ENCODE measurements at places on chromosomes 3 and 15. TPM values are rescaled to one million over a fixed set of nuclear protein-coding genes. Genes with fewer than 3 reads are reported as not detected.
A peak's percentile ranks its signal among the peaks of the same experiment; 100 is the strongest.

GRCh38 chr3:50338965-50339364, 1.7 kb downstream of the RASSF1 start:
- DNase-seq, result no peak
- H3K27me3 ChIP-seq, result no peaks in the 10 kb centered on the region
- peaks cover 49% of the 10 kb centered on the region for H3K4me1 ChIP-seq

GRCh38 chr15:58260205-58260724, 122.1 kb downstream of the AQP9 start:
- H3K4me3 ChIP-seq, result no peak overlapping the region
- peaks cover 10% of the 10 kb centered on the region for H3K4me1 ChIP-seq
- peaks cover 17% of the 10 kb centered on the region for H3K27me3 ChIP-seq
- H3K36me3 ChIP-seq, result no peaks in the 10 kb centered on the region
- no peak for DNase-seq

Gene TRPM1
- not detected for total RNA-seq

DNA sequence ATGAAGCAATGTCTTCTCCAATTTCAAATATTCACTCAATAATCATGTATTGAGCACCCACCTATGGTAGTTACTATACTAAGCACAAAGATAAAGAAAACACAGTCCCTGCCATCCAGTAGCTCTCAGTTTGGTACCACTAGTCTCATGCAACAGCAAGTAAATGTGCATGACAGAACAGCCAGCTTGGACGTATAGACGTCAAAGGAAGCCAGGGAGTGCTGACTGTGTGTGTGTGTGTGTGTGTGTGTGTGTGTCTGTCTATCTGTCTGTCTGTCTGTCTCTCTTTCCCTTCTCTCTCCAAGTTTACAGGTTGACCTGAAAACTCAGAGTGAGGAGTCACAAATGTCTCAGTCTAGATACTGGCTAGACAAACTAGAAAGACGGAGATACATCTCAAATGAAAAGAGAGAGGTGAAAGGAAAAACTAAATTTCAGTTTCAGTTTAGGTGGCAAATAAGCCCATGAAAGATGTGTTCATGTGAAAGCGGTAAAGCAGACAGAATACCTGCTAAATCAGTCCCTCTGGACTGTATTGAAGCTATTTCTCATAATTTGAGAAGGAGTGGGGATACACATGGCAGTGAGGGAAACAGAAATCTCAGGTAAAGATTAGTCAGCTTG, 141.1 kb upstream of the PTPRG start:
- no peak overlapping the region for H3K4me3 ChIP-seq
- no peak for DNase-seq
- peaks cover 12% of the 10 kb centered on the region for H3K4me1 ChIP-seq

Gene ZNF502
- 0.54 TPM for total RNA-seq

GRCh38 chr3:79125313-79125984, 642.3 kb downstream of the ROBO1 start:
- H3K27ac ChIP-seq, result no peak overlapping the region
- no peaks in the 10 kb centered on the region for H3K27me3 ChIP-seq
- DNase-seq, result no peak
- no peak overlapping the region for H3K4me3 ChIP-seq
- H3K36me3 ChIP-seq, result no peaks in the 10 kb centered on the region
- H3K4me1 ChIP-seq, result no peaks in the 10 kb centered on the region

DNA sequence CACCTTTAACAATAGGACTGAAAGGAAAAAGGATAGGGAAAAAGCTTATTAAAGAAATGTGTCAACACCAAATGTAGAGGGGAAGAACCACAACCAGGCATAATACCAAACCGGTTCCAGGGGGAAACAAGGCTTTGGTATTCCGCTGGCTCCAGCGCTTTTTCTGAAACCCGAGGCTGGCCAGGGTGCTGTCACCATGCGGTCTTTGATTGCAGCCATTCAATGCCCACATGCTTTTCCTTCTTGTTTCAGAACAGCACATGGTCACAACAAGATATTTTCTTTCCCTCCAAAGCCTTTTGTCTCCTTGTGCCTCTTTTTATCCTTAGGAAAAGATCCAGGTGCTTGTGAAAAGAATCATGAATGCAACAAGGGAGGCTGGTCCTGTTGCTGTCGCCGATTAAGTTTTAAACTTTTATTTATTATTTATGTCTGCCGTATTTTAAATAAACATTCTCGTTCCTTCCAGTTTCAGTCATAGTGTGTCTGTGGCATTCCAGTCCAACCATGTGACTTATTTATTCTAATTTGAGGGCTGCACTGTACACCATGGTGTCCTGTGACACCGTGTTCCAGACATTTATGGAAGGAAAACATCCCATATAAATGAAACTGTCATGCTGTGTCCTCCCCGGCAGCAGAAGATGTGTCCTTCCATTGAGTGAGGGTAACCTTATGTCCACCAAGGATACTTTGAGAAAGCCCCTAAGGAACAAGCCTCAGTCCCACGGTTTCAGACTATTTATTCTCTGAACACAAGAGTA, 41.1 kb downstream of the CCK start:
- no peak overlapping the region for H3K4me3 ChIP-seq
- no peaks in the 10 kb centered on the region for H3K4me1 ChIP-seq
- peaks cover 3% of the 10 kb centered on the region for H3K27me3 ChIP-seq
- peaks cover 15% of the 10 kb centered on the region for H3K36me3 ChIP-seq

DNA sequence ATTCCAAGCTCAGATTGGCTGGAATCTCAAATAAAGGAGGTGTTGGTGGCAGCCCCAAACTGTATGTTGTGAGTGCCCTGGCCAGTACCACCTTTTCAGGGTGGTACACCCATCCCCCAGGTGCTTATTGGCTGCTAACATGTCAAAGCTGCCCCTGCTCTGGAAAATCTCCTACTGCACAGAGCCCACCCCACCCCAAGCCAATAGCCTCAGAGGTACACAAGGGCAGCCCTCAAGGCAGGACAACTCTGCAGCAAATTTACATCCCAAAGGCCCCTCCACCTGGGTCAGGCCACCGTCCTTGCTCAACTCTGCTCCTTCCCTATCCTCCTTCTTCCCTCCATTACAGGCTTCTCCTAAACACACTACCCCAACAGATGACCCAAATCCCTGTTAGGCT, 37.1 kb upstream of the LYZL4 start:
- peaks cover 4% of the 10 kb centered on the region for H3K27me3 ChIP-seq
- H3K4me1 ChIP-seq, result no peaks in the 10 kb centered on the region
- no peak overlapping the region for H3K4me3 ChIP-seq
- H3K36me3 ChIP-seq, result no peaks in the 10 kb centered on the region
- no peak for DNase-seq
- H3K27ac ChIP-seq, result no peak overlapping the region

Gene GABRB3
- total RNA-seq, result not detected

DNA sequence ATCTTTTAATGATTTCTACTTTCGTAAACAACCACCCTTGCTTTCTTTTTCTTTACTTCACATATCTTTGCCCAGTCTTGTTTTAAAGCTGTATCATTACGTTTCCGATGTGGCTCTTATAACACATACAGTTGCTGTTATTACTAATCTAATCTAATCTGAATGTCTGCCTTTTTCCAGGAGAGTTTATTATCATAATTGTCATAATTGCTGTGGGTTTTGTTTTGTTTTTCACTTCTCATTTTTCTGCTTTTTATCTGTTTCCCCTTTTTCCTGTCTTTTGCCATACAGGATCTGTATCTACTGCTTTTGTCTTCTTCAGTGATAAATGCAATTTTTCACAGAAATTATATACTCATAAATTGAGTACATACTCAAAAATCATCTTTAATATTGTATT, 24.9 kb downstream of the HACL1 start:
- peaks cover 28% of the 10 kb centered on the region for H3K36me3 ChIP-seq
- no peak overlapping the region for H3K4me3 ChIP-seq
- H3K27me3 ChIP-seq, result no peaks in the 10 kb centered on the region
- H3K27ac ChIP-seq, result peak overlapping the region; percentile 1
- H3K4me1 ChIP-seq, result no peaks in the 10 kb centered on the region

- no peak overlapping the region for H3K4me3 ChIP-seq
- no peak overlapping the region for H3K27ac ChIP-seq
- no peaks in the 10 kb centered on the region for H3K36me3 ChIP-seq
- peaks cover 5% of the 10 kb centered on the region for H3K27me3 ChIP-seq
These were observed 44.6 kb upstream of the LRRC58 start for GRCh38 chr3:120393761-120394160.

GRCh38 chr15:68278595-68279405, 1.3 kb downstream of the FEM1B start:
- DNase-seq, result no peak
- H3K27me3 ChIP-seq, result no peaks in the 10 kb centered on the region
- peak overlapping the region; percentile 100 for H3K4me3 ChIP-seq

Gene RASGRP1
- total RNA-seq, result 110 TPM

GRCh38 chr3:18062657-18063025, 320.2 kb upstream of the TBC1D5 start:
- H3K27ac ChIP-seq, result no peak overlapping the region
- no peaks in the 10 kb centered on the region for H3K36me3 ChIP-seq
- DNase-seq, result no peak
- no peak overlapping the region for H3K4me3 ChIP-seq

DNA sequence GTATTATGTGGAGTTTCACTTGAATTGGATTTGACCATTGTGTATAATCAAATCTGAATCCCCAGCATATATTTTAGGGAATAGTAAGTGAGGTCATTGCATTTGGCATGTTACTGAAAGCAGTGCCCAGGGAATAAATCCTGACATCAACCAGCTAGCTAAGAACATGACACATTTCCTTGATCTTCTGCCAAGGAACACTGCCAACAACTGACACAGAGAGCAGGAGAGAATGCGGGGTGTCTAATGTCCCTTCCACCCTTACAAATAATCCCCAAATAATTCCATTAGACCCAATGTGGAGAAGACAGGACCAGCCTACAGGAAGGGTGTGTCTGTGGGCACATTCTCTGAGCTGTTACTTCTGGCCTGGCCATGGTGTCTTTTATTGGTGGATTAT, 30.6 kb upstream of the UBE3A start:
- no peak overlapping the region for H3K4me3 ChIP-seq
- no peaks in the 10 kb centered on the region for H3K27me3 ChIP-seq
- no peak for DNase-seq
- no peaks in the 10 kb centered on the region for H3K4me1 ChIP-seq
- H3K27ac ChIP-seq, result no peak overlapping the region
- H3K36me3 ChIP-seq, result no peaks in the 10 kb centered on the region

- no peaks in the 10 kb centered on the region for H3K27me3 ChIP-seq
- no peak overlapping the region for H3K27ac ChIP-seq
- DNase-seq, result no peak
- no peaks in the 10 kb centered on the region for H3K36me3 ChIP-seq
- no peak overlapping the region for H3K4me3 ChIP-seq
These were observed 7.6 kb downstream of the MINDY4B start for GRCh38 chr3:150897592-150897991.

DNA sequence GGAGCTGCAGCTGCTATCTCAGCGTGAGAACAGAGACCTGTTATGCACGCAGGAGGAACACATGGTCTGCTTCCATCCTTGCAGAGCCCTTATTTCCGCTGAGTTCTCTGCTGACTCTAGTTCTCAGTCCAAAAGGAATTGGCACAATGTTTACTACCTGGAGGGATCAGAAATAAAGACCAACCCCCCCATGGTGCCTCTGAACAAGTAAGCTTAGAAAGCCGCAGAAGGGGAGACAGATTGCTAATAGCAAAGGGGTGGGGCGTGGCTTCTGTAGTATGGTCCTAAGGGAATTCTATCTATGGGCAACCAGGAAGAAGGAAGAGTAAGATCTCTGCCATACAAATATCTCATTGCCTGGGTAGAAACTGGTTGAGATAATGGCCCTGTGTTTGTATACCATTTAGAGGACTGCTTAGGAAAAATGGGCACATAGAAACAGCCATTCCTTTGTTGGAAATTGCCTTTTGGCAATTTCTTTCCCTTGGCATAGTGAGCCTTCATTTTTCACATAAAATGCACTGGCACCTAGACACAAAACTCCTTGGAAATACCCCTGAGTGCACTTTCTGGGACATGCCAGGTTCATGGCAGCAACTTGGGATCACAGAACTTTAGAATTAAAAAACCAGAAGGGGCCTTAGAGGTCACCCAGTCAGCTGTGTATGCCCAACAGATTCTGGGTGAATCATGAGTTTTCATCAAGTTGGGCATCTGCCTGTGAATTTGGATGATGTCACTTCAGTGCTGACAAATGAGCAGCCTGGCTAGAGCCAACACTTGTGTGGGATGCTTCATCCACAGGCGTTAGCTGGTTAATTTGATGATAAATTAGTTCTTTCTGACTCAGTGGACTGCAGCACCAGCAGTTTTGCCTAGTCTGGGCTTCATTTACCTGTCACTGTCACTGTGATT, 57.4 kb upstream of the STXBP5L start:
- H3K36me3 ChIP-seq, result no peaks in the 10 kb centered on the region
- peaks cover 5% of the 10 kb centered on the region for H3K27me3 ChIP-seq
- DNase-seq, result no peak
- no peak overlapping the region for H3K27ac ChIP-seq

Gene ZBTB20
- 3.4 TPM for total RNA-seq

All from activated T-helper 1 cell treated with anti-CD3 and anti-CD28 coated beads, Interleukin-12 subunit alpha, Interleukin-12 subunit beta, Interleukin-2, Interleukin-4 antibody, amounts not matched to agents 30 ng/mL and 10 ng/mL and 1 ng/mL, durations not matched to agents 14 hours and 24 hours and 36 hours (primary cell).